ENCODE measurements at places on chromosomes 2 and 18.

GRCh38 chr2:5955921-5956320, 263.7 kb downstream of the SOX11 start:
- DNase-seq, result no peak

DNA sequence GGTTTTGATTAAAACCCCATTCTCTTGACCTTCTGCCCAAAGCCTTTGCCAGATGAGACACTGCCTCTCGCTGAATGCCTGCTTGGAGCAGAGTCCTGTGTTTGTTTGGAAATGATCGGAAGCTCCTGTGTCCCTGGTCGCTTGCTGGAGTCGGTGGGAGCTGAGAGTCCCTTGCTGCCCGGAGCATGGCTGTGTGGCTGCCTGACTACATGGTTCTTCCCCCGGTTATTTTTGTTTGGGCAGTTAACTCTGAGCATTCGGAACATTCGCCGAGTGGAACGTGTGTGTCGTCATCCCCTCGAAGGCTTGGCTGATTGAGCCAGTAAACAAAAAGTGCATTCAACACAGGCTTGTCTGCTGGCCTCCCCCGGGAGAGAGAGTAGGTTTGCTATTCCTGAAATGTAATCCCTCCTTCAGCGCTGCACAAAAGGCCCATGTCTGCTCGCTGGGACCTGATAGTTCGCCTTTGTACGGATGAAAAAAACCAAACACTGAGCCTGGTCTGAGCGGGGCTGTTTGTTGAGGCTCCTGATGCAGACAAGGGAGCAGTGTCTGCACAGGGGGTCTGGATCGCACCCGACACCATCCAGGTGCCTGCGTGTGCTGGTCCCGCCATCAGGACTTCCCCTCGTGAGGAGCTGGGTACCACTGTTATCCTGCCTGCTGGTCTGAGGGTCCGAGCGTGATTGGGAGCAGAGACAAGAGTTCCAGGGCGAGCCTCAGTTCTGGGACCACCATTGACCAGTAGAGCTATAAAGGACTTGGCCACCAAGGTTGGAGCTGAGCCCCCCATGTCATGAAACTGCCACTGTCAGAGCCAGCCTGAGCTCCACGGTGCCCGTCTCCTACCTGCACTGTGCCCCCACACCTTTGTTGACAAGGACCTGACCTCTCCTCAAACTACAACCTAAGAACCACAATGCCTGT, 83.8 kb downstream of the AGAP1 start:
- DNase-seq, result peak; percentile 43

DNA sequence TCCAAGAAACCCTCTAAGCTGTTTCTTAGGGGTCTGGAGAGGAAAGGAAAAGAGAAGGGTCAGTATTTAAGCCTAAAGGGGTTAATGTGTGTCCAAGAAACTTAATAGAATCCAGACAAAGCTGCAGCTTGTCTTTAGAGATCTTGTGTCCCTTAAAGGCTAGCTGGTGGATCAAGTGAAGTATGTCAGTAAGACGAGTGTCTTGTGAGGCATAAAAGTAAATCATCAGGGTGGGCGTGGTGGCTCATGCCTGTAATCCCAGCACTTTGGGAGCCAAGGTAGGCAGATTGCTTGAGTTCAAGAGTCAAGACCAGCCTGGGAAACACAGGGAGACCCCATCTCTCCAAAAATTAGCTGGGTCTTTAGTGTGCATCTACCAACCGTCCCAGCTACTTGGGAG, 47.8 kb downstream of the CERS6 start:
- no peak for DNase-seq

DNA sequence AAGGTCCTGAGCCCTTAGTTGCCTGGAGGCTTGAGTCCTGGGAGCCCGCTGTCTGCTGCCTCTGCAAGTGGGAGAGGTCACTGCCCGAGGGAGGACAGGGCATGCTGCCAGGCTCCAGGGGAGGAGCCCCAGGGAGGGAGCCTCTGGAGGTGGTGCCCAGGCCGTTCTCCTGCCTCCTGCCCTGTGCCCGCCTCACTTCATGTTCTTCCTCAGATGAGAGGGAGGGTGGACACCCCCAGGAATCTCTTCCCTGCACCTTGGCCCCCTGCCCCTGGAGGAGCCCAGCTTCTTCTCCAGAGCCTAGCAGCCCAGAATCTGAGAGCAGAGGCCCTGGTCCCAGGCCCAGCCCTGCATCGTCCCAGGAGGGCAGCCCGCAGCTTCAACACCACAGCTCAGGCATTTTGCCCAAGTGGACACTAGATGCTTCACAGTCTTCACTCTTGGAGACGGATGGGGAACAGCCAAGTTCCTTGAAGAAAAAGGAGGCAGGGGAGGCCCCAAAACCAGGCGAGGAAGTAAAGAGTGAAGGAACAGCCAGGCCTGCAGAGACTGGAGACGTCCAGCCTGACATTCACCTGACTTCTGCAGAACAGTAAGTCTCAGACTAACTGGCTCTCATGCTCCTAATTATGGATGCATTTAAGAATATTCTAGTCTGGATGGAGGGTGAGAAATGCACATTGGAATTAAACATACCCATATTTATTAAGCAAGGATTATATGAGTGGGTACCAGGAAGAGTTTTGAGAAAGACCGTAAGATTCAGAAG, 12.1 kb downstream of the PSD4 start:
- no peak for DNase-seq

GRCh38 chr2:152221839-152222238, 46.3 kb upstream of the STAM2 start:
- no peak for DNase-seq

GRCh38 chr2:200591308-200591707, 5.5 kb downstream of the AOX1 start:
- no peak for DNase-seq

DNA sequence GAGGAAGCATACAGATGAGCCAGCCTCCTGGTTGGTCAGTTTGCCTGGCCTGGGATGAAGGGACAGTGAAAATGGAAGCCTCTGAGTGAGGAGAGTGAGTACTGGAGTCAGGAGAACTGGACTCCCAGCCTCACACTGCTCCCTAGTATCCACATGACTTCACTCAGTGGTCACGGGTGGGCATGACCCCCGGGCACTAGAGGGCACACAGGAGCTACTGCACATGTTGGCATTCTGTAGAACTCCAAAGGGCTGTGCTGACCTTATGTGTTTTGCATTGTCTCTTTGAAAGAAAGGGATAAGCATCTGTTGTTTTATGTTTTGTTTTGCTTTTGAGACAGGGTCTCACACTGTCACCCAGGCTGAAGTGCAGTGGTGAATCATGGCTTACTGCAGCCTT, 23.7 kb downstream of the NCAPH start:
- DNase-seq, result no peak

DNA sequence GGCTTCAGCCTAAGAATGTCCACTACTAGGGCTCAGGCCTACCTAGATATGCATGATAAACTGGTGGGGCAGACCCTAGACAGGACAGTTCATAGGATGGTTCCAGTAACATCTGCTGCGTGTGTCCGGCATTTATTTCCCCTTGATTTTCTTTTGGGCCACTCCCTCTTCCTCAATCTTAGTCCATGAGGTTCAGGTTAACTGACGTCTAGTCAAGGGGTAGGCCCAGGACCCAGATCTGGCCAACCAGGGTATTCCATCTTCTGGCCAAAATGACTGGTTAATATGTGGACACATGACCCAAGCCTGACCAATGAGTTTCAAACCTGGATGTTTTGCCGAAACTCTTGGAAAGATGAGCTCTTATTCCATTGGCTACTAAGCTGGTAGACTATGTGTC, 15.2 kb downstream of the TMEM247 start:
- no peak for DNase-seq

DNA sequence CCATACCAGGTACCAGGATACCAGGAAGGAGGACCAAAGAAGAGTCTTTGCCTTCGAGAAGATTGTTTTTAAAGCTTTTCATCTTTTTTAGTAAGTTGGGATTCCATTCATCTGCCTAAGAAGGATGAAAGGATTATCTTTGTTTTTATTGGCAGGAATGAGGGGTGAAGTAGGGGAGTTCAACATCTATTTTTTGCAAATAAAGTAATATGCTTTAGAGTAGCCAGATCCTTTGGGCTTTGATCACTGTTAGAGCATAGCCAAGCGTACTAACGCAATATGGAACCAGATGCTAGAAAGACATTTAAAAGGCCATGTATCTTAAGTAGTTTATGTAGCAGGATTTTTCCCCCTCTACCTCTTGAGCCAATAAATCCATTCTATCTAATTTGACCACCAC, 133.0 kb downstream of the PRPF40A start:
- DNase-seq, result no peak

DNA sequence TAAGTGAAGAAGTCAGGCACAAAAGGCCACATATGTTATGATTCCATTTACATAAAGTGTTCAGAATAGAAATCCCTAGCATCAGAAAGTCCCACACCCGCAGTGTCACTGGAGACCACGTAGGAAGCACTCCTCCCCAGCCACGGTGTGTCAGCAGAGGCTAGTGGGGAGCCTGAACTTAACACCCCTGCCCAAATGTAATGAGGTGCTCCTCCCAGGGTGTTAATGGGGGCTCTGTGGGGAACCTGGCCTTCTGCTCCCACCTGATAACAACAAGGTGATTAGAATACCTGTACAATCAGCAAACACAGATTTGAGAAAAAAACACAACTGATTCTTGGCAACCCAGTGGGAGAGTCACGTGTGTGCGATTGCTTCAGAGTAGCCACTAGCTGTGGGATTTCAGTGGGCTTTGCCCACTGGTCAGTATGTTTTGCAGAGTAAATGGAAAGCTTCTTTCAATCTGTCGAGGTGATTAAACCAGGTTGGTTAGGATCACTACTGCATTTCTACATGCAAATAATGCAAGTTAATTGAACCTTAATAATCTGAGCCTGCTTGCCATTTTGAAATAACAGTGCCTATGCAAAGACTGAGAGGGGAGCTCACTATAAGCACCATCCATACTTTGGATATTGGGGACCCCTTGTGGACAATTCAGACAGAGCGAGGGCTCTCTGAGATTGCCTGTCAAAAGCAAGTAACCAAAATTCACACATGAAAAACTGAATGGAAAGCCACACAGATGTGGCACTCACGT, 20.6 kb upstream of the ATRAID start:
- peak; percentile 22 for DNase-seq

DNA sequence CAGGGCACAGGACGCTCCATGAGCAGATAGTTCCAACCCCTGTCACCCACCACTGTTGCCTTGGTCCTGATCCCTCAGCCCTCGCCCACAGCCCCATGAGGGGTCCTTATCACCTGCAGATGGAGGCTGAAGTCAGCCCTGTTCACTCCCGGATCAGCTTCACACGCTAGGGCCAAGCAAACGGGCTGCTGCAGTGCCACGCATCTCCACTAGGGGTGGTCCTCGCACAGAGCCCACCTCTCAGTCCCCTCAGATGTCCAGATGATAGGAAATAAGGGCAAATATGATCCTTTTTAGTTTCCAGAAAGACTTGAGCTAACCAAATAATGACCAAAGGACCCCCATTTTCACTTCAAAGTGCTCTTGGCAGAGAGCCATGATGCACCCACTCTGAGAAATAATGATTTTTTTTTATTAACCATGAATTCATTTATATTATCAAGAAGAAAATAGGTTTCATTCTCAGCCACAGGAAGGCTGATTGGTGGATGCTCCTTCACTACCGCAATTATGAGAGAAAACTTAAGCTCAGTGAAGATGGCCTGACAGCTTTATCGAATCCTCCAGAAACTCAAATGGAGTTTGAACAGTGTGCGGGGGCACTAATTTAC, 71.9 kb upstream of the KLHL29 start:
- DNase-seq, result no peak

DNA sequence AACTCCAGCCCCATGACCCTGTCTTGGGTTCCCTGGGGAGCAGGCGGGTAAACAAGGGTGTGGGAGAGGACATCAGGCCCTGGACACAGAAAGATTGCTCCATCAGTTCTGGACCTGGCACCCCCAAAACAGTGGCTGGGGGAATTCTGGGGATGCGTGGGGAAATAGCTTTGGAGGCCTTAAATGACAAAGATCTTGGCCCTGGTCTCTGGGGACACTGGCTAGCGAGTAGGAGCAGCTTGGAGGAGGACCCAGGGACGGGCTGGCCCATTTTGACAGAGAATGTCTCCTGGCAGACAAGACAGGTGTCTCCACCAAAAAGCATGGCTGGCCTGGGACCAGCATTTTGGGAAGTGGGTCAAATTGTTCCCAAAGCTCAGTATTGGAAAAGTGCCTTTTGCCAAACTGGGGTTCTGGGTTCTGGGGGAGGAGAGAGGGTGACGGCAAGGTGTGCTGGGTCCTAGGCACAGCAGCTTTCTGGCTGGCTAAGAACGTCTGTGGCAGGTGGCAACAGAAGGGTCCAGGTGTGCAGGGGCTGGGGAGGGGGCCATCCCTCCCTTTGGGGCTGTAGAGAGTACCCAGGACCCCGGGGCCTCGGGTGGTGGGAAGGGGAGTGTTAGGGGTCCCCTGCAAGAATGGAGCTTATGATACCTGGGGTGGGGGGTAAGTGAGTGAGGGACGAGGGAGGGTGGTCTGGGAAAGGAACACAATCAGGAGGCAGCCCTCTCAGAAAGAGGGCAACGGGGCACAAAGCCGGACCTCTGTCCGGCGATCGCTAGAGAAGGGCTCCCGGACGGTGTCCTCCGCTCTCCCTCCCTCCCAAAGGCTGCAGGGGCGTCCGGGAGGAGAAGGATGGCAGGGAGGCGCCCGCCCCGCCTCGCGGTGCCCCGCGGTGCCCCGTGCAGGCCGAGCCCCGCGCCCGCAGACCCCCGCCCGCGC, 556 bp downstream of the CYRIA start:
- DNase-seq, result no peak

DNA sequence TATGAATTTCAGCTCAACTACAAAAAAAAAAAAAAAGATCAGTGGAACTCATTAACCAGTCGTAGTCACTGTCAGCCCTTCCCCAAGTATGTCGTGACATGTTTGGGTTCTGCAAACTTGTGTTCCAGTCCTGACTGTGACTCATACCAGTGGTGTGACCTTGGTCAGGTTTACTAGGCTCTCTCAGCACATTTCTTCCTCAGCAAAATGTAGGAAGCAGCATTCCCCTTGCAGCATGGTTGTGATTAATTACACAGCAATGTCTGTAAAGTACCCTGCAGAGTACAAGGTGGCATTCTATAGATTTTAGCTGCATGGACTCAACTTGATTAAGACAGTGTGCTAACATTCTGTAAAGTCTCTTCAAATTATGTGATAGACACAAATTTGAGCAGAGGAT, 156.9 kb downstream of the LAMA1 start:
- DNase-seq, result no peak
